Caco-2 (cell line): ENCODE measurements at places on chromosomes 3 and 15. TPM values are rescaled to one million over a fixed set of nuclear protein-coding genes. Genes with fewer than 3 reads are reported as not detected.

The TPRA1 gene
- 34.5 and 36.8 TPM in 2 replicates for total RNA-seq

The CAPN3 gene
- 0.66 and 1.3 TPM in 2 replicates for total RNA-seq

The PRR20G gene
- not detected in 2 replicates for total RNA-seq

The ARIH2 gene
- total RNA-seq, result 106 and 133 TPM in 2 replicates

The ARHGAP31 gene
- total RNA-seq, result 0.25 and 0.49 TPM in 2 replicates

The GABRR3 gene
- not detected in 2 replicates for total RNA-seq
